ENCODE measurements at places on chromosomes 7 and 10.

DNA sequence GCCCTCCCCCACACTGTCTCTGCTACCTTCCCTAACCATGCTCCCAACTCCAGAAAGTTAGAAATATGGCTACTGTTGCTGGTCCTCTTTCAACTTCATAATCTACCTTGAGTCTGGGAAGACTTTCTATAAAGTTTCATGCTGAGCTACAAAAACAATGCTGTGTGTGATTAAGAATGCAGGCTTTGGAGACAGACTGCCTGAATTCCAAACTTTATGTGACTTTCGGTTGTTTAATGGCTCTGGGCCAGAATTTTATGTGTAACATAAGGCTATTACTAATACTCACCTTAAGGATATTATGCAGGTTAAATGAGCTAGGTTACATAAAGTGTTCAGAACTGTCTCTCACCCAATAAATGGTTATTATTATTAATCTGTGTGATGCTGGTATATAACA lies 19.1 kb downstream of the BET1 start:
- no peak for DNase-seq

DNA sequence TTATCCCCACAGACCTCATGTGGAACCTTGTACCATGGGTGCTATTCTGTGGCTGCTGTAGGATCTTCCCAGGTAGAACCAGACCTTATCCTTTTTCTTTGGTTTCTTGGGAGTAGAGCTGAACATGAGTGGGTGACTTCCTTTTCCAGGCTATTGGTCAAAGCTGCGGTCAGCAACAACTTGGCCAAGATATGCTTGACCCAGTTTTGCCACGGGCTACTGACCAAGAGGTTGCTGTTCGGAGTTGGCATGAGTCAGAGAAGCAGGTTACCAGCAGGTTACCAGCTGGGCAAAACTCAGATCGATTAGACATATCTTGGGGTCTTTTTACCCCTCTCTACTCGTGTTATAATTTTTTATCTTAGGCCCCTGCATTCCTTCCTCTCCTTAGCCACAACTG lies 36.7 kb upstream of the HDAC9 start:
- no peak for DNase-seq

- DNase-seq: no peak
These were observed at the start of gene NRAP for GRCh38 chr10:113663908-113664307. Gene NRAP (minus strand): TSS chr10:113664041. CDS start chr10:113663882, 159 bp downstream.

- no peak for DNase-seq
These were observed 306.4 kb upstream of the MYO3A start for GRCh38 chr10:25627606-25628005.

DNA sequence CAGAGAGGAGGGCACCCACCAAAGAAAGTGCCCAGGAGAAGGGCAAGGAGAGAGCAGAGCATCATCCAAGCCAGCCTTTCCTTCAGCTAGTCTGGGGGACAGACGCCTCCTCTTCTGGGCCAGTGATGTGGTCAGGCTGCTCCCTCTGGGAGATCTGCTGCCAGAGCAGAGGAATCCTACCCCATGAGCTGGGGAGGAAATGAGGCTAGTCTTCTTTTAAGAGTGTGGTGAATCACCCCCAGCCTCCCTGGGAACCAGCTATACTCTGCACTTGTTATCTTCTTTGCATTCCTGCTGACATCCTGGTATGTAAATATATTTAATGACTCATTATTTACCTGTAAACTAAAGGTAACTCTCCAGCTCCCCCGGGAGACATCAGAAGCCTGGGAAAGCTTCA lies 41.6 kb upstream of the EPHB6 start:
- DNase-seq: no peak

- DNase-seq: no peak
These were observed 1127.3 kb upstream of the AUTS2 start for GRCh38 chr7:68470836-68471435.

GRCh38 chr7:47693216-47693615 lies 111.3 kb upstream of the TNS3 start:
- DNase-seq: no peak

DNA sequence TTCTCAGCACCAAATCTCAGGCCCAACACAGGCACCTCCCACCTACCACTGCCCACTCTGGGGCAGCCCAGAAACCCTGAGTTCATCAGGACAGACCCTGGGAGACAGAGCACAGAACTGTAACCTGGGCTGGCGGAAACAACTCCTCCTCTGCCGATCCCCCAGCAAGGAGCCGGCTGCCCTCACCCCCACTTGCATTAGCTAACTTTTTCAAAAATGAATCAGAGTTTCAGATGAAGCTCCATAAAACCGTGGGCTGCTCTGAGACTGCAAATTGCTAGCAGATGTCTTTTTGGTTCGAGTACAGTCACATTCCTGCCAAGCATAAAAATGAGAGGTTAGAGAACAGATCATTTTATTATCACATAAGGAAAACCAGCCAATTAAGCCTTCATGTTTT lies 93.4 kb upstream of the PARD3 start:
- DNase-seq: no peak

DNA sequence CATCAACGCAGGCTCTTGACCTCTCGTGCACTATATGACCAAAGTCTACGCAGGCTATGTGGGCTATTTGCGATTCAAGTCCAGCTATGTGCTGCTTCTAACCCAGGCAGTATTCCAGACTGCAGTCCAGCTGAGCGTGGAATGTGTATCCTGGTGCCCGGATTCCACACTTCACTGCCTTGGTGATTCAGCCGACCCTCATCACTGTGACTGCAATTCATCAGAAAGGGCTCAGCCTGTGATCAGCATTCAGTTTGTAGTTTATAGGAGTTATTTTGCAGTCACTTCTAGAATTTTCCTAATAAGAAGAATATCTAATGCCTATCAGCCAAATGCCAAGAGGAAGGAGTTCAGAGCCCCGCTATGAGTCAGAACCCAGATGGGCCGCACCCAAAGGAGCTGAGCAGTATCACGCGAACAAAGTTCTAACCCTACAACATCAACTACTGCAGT lies 119.8 kb upstream of the LANCL2 start:
- DNase-seq: no peak

- DNase-seq: no peak
These were observed 58.2 kb downstream of the ENTPD1 start for GRCh38 chr10:95814011-95814727.

DNA sequence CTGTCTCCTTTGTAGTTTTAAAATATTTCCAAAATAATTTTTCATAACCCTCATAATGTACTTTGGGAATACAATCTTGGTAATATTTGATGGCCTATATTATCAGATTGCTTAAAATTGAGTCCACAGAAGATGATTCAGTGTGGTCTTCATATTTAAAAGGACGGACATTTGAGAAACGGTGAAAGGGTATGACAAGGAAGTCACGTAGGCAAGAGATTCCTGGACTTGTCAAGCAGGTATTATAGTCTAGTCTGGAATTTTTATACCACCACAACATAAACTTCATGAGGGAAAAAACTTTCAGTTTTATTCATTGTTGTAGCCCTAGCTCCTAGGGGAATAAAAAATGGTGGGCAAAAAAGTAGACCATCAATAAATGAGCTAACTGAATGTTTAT lies 82.3 kb downstream of the KMT2E start:
- no peak for DNase-seq

DNA sequence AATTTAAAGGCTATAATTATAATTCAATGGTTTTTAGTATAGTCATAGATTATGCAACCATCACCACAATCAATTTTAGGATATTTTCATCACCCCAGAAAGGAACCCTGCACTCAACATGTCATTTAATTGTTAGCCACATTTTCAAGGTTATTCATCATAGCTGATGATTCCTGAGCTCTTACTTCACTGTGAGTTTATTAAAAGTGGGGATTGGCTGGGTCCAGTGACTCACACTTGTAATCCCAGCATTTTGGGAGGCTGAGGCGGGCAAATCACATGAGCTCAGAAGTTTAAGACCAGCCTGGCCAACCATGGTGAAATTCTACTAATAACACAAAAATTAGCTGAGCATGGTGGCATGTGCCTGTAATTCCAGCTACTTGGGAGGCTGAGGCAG lies 787 bp downstream of the CCL26 start:
- DNase-seq: no peak

GRCh38 chr10:29619241-29619669 lies 15.5 kb downstream of the SVIL start:
- DNase-seq: no peak

DNA sequence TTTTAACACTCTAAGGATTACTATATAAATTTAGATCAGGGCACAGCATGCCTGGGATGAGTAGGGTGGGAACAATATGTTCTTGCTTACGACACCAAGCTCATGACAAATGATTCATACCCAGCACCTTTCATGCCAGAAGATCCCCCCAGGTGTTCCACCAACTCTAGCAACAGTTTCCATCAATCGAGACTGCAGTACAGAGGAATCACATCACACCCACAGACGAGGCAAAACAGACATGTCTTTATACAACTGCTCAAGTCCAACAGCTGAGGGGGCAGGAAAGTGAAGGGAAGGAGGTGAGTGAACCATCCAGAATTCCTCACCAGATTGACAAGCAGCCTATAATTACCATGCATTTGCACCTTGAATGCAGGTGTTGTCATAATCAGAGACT lies 3.6 kb downstream of the SORCS1 start:
- no peak for DNase-seq

- DNase-seq: no peak
These were observed 14.9 kb upstream of the TES start for GRCh38 chr7:116195451-116195850.

GRCh38 chr10:4373612-4374011 lies 452.4 kb upstream of the AKR1E2 start:
- DNase-seq: no peak

DNA sequence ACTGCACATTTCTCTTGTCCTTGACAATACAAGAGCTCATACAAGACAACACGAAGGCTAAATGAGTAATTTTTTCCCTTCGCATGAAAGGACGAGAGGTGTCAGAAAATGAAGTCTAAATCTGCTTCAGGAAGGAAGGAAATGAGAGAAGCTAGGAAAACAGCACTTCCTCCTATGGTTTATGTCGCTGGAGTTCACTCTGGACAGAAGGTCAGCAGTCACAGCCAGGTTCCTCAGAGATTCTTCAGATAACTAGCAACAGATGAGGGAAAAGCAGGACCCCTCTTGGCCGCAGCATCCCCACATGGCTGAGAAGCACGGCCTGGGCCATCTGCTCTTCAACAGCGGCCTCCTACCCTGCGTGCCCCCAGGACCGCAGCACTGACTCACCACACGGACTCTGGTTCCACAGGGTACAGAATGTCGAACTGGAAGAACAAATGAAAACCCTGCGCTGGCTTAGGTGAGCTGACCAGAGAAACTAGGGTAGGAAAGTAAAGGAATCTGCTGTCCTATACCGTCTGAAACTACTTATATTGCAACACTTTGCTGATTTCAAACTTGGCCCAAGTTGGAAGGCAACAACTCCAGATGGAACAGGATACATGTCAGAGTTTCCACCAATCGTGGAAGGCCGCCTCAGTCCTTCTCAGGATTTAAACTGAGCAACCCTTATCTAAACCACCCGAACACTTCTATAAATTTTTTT lies 26.3 kb downstream of the DNMBP start:
- DNase-seq: no peak

- no peak for DNase-seq
These were observed 71.5 kb downstream of the GPR85 start for GRCh38 chr7:113015034-113015645.

DNA sequence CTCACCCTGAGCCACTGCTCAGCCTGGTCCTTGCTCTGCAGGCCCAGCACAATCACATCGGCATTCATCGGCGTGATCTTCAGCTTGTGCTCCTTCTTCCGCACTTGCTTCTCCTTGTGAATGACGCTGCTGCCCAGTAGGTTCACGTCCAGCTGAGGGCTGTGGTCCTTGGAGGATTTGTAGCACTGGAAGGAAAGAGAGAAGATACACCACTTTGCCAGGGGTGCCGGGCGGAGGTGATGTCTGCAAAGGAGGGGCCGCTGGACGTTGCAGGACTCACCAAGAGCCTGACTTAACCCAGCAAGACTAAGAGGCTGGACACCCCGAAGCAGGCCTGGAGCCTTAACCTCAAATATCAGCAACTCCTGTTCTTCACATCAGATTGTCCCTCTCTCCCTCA lies 74.8 kb downstream of the VWA2 start:
- DNase-seq: no peak

GRCh38 chr7:131649003-131649541 lies 92.6 kb upstream of the PODXL start:
- no peak for DNase-seq

DNA sequence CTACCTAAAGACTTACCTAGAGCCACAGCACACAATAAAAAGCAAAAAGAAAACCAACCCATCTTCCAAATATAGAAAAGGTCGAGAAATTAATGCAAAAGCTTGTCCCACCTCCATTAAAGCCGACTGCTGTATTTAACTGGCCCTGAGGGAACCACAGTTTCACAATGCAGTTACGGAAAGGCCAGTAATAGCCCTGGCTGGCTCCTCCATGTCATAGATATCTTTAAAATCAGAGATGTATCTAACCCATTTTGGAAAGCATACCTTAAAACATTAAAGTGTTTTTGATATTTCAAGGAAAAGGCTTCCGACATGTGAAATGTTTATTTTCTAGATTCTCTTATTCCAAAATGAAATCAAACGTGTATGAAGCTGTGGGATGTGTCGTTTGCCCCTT lies 23.0 kb downstream of the HDAC9 start:
- DNase-seq: no peak

- no peak for DNase-seq
These were observed 399.0 kb downstream of the CCSER2 start for GRCh38 chr10:84727398-84727797.

GRCh38 chr10:93352638-93353383 lies 129.3 kb downstream of the MYOF start:
- no peak for DNase-seq

GRCh38 chr7:44852590-44852989 lies 4.7 kb upstream of the H2AZ2 start:
- DNase-seq: no peak

DNA sequence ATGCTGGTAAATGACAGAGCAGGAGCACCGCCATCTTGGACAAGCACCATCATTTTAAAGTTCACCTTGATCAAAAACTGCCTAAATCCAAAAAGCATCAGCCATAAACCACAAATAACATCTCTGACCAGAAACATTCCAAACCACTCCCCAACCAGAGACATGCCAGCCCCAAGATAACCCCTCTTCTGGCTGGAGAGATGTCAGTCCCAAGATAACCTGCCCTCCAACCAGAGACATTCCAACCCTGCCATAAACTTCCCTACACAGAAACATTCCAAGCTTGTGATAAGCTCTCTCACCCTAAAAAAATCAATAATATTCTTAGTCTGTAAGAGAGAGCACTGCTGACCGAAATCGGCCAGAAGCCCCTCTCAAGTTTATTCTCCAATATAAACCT lies 659.3 kb downstream of the XPNPEP1 start:
- DNase-seq: no peak

DNA sequence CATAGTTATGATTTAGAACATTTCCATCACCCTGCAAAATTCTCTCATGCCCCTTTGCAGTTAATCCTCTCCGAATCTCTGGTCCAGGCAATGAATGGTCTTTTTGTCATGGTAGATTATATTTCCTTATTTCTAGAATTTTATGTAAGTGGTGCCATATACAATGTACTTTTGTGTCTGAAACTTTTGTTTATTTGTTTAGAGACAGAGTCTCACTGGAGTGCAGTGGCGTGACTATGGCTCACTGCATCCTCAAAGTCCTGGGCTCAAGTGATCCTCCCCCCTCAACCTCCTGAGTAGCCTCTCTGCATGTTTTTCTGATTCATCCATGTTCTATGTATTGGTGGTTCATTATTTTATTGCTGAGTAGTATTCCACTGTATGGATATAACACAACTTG lies 23.2 kb upstream of the PDK4 start:
- no peak for DNase-seq

Data from HL-60 (cell line).